ENCODE measurements at places on chromosomes 11 and 22.

DNA sequence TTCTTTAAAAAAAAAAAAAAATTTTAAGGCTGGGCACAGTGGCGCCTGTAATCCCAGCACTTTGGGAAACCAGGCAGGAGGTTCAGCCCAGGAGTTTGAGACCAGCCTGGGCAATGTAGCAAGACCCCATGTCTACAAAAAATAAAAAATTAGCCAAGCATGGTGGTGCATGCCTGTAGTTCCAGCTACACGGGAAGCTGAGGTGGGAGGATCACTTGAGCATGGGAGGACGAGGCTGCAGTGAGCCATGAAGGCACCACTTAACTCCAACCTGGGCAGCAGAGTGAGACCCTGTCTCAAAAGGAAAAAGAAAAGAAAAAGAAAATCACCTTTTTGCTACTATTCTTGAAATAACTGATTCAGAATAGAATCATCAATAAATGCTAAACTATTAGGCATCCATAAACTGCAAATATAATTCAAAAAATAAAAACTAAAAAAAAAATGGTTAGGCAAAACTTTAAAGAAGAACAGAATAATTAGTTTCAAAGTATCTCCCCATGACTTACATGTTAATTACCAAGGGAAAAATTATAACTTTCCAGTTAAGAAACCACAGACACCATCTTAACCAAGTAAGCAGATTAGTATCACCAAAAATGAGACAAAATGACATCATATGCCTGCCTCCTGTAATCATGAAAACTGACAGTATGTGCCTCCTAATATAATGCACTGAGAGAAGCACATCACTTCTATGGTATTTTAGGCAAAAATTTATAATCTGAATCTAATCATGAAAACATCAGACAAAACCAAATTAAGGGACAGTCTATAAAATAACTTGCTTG lies 63.6 kb downstream of the DENND5A start:
- H3K4me1 ChIP-seq: no peaks in the 10 kb centered on the region
- H3K27me3 ChIP-seq: no peaks in the 10 kb centered on the region
- no peak for DNase-seq
- H3K36me3 ChIP-seq: peaks cover 9% of the 10 kb centered on the region
- H3K27ac ChIP-seq: no peak overlapping the region

- peaks cover 37% of the 10 kb centered on the region for H3K36me3 ChIP-seq
- H3K4me1 ChIP-seq: peaks cover 22% of the 10 kb centered on the region
- no peaks in the 10 kb centered on the region for H3K27me3 ChIP-seq
- H3K4me3 ChIP-seq: peak overlapping the region; percentile 68
These were observed 571 bp downstream of the C11orf24 start for GRCh38 chr11:68271023-68271780.

DNA sequence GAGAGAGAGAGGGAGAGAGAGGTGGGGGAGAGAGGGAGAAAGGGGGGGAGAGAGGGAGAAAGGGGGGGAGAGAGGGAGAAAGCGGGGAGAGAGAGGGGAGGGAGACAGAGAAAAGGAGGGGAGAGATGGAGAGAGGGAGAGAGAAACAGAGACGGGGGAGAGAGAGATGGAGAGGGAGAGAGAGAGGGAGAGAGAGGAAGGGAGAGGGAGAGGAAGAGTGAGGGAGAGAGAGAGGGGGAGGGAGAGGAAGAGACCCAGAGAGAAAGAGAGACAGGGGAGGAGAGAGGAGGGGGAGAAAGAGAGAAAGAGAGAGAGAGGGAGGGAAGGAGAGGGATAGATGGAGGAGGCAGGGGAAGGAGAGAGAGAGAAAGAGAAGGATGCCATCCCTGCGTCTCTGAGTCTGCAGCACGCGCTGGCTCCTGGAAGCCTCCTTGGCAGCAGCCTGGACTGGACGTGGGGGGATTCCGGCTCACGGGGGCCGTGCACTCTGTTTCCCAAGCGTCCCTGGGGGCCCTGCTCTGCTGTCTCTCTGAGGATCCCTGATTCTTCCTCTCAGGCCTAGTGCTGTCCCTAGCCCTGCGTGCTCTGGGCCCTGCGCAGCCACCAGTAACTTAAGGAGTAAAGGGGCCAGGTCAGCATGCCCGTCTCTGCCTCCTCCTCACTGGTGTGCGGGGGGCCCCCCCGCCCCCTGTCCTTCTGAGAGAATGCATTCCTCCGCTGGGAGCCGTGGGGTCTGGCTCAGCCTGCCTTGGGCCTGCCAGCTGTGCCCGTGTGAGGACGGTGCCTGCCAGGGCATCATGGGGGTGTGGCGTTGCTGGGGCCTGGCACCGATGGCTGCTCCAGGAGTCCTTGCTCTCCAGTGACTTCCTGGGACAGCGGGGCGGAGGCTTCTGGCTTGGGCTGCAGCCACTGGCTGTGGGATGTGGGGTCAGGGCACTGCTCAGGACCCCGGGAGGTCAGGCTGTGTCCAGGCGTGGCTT lies 429.5 kb downstream of the TBC1D22A start:
- H3K27ac ChIP-seq: no peak overlapping the region
- H3K4me3 ChIP-seq: no peak overlapping the region
- no peaks in the 10 kb centered on the region for H3K36me3 ChIP-seq
- peak; percentile 67 for DNase-seq
- no peaks in the 10 kb centered on the region for H3K4me1 ChIP-seq

- peaks cover 3% of the 10 kb centered on the region for H3K4me1 ChIP-seq
- no peak overlapping the region for H3K4me3 ChIP-seq
- H3K27me3 ChIP-seq: no peaks in the 10 kb centered on the region
- no peaks in the 10 kb centered on the region for H3K36me3 ChIP-seq
- no peak for DNase-seq
These were observed 26.5 kb downstream of the SYT13 start for GRCh38 chr11:45259592-45259991.

GRCh38 chr11:99020352-99021225 lies at the start of gene CNTN5:
Gene CNTN5 (plus strand): TSS chr11:99020949.
- no peaks in the 10 kb centered on the region for H3K4me1 ChIP-seq
- H3K27ac ChIP-seq: no peak within 1 kb of the TSS
- H3K27me3 ChIP-seq: peaks cover 80% of the 10 kb centered on the region
- H3K36me3 ChIP-seq: no peaks in the 10 kb centered on the region
- peak; percentile 43 for DNase-seq
- H3K4me3 ChIP-seq: peak within 1 kb of the TSS; percentile 13

- DNase-seq: no peak
- peaks cover 30% of the 10 kb centered on the region for H3K27me3 ChIP-seq
- no peak overlapping the region for H3K4me3 ChIP-seq
- H3K36me3 ChIP-seq: no peaks in the 10 kb centered on the region
- H3K27ac ChIP-seq: no peak overlapping the region
These were observed 10.4 kb upstream of the CACNA1I start for GRCh38 chr22:39560127-39560526.

GRCh38 chr11:112651386-112651785 lies 309.8 kb upstream of the NCAM1 start:
- no peaks in the 10 kb centered on the region for H3K27me3 ChIP-seq
- DNase-seq: no peak
- peaks cover 11% of the 10 kb centered on the region for H3K4me1 ChIP-seq
- no peak overlapping the region for H3K4me3 ChIP-seq
- H3K27ac ChIP-seq: no peak overlapping the region
- no peaks in the 10 kb centered on the region for H3K36me3 ChIP-seq

DNA sequence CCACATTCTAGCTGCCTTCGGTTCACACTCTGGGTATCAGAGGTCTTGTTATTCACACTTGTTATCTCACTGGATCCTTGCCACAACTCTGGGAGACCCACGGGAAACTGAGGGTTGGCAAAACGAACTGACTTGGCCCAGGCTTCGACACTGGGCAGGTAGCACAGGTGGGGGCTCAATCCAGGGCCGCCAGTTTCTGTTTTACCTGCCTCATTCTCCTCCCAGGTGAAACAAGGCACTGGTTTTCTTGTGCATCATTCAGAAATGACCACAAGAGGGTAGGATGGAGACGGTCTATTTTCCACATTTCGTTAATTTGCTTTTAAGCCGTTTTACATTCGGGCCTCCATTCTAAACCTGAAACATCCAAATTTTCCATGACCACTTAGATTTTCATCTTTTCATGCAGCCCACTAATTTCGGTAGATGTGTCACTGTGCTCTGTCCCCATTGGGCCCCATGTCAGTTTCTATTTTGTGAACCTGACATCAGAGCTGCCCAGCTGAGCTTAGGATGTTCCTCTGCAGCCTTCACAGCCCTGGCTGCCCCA lies 108.1 kb downstream of the KIAA1671 start:
- no peak for DNase-seq
- no peak overlapping the region for H3K4me3 ChIP-seq
- peaks cover 11% of the 10 kb centered on the region for H3K4me1 ChIP-seq
- H3K27me3 ChIP-seq: no peaks in the 10 kb centered on the region

DNA sequence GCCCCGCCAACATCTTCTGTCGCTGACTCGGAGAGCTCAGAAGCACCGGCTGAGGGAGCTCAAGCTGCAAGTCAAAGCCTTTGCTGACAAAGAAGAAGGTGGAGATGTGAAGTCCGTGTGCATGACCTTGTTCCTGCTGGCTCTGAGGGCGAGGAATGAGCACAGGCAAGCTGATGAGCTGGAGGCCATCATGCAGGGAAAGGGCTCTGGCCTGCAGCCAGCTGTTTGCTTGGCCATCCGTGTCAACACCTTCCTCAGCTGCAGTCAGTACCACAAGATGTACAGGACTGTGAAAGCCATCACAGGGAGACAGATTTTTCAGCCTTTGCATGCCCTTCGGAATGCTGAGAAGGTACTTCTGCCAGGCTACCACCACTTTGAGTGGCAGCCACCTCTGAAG lies 6.7 kb downstream of the RAG1 start:
- H3K4me3 ChIP-seq: no peak overlapping the region
- H3K4me1 ChIP-seq: no peaks in the 10 kb centered on the region
- H3K36me3 ChIP-seq: no peaks in the 10 kb centered on the region

DNA sequence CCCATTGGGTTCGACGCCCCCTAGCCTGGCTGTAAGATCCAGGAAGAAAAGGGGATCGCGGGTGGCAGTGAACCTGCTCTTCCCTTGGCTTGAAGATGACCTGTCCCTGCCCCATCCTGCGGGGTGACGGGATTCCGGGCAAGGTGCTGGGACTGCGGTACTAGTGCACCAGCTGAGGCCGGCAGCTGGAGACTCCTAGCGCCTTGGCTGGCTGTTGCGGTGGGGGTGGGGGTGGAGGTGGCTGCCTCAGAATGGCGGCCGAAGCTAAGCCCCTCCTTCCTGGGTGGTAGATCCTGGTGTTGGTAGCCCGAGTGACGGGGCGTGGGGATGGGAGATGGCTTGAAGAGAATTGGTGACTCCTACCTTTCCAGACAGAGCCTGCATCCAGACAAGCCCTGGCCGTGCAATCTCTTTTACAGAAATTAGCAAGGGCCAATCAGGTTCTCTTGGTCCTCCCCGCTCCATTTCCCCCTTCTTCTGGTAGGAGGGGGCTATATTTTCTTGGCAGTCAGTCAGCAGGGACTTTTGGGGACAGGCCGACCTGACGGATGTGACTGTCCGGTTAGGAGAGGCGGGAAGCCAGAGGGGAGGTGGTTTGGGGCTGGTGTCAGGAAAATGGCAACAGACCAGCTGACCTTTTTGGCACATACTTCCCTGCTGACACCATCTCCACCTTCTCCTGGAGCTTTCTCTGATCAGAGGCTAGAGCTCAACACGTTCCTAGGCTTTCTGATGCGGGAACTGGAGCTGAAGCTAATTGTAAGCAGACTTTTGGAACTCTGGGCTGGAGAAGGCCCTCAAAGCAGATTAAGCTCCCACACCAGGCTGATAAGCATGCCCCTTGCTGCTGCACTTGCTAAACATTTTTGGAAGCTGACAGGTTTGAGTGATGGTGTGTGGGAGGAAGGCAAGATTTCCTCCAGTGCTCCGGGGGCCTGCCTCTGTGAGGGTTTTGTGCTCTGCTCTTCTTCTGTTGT lies 2.0 kb downstream of the NAV2 start:
- H3K27ac ChIP-seq: peak overlapping the region; percentile 25
- H3K36me3 ChIP-seq: no peaks in the 10 kb centered on the region
- DNase-seq: no peak
- peaks cover 10% of the 10 kb centered on the region for H3K4me1 ChIP-seq
- peaks cover 13% of the 10 kb centered on the region for H3K27me3 ChIP-seq
- H3K4me3 ChIP-seq: peak overlapping the region; percentile 37

DNA sequence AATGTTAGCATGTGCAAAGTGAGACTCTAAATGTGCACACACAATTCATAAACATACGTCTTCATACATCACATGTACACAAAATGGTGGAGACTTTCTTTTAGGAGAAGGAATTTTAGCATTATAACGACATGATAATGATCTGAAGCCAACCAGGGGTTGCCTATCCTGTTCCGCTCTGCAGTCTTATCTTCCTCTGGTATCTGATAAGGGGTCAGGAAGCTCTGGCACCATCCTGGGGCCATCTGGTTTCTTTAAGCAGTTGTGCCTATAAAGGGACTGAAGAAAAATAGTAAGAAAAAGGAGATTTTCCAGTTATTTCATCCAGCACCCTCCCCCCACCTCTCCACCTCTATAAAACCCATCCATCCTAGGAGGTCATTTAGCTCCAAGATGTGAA lies 5.8 kb upstream of the NUP50 start:
- H3K27ac ChIP-seq: no peak overlapping the region
- no peaks in the 10 kb centered on the region for H3K27me3 ChIP-seq
- peaks cover 35% of the 10 kb centered on the region for H3K36me3 ChIP-seq
- DNase-seq: no peak

GRCh38 chr11:57727185-57727584 lies 14.1 kb upstream of the SELENOH start:
- H3K4me3 ChIP-seq: no peak overlapping the region
- H3K27ac ChIP-seq: peak overlapping the region; percentile 19
- peaks cover 15% of the 10 kb centered on the region for H3K36me3 ChIP-seq

DNA sequence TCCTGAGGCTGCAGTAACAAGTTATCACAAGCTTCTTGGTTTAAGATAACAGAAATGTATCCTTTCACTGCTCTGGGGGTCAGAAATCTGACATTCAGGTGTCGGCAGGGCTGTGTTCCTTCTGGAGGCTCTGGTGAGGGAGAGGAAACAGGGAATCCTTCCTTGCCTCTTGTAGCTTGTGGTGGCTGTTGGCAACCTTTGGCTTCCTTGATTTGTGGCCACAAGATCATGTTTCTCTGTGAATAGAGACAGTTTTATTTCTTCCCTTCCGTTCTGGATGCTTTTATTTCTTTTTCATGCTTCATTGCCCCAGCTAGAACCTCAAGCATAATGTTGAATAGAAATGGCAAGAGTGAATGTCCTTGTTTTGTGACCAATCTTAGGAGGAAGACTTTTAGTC lies 44.0 kb downstream of the MPPED1 start:
- H3K27me3 ChIP-seq: peaks cover 2% of the 10 kb centered on the region
- H3K27ac ChIP-seq: no peak overlapping the region
- no peaks in the 10 kb centered on the region for H3K4me1 ChIP-seq
- no peaks in the 10 kb centered on the region for H3K36me3 ChIP-seq

Measured in RWPE2 (cell line).